ENCODE measurements at places on chromosomes 2 and 18. TPM values are rescaled to one million over a fixed set of nuclear protein-coding genes. Genes with fewer than 3 reads are reported as not detected.

DNA sequence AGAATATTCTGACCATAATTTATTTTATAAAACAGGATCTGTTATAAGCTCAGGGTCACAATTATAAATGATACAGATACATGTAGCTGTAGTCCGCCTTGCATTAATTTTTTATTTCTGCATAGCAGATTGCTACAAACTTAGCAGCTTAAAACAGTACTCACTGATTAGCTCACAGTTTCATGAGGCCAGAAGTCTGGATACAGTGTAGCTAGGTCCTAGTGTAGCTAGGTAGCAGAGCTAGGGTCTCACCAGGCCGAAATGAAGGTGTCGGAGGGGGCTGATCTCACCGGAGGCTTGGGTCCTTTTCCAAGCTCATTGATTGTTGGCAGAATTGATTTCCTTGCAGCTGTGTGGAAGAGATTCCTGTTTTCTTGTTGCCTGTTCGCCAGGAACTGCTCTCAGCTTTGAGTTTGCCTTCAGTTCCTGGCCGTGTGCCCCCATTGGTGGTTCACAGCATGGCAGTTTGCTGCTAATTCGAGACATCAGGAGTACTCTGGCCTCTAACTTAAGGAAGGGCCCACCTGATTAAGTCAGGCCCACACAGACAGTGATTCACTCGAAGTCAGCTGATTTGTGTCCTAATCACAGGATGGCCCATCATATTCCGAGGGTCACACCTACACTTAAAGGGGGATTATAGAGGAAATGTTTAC lies 18.4 kb downstream of the NAPG start:
- no peak for DNase-seq

- no peak for DNase-seq
Observed at GRCh38 chr18:42196651-42197050, 241.6 kb downstream of the PIK3C3 start.

DNA sequence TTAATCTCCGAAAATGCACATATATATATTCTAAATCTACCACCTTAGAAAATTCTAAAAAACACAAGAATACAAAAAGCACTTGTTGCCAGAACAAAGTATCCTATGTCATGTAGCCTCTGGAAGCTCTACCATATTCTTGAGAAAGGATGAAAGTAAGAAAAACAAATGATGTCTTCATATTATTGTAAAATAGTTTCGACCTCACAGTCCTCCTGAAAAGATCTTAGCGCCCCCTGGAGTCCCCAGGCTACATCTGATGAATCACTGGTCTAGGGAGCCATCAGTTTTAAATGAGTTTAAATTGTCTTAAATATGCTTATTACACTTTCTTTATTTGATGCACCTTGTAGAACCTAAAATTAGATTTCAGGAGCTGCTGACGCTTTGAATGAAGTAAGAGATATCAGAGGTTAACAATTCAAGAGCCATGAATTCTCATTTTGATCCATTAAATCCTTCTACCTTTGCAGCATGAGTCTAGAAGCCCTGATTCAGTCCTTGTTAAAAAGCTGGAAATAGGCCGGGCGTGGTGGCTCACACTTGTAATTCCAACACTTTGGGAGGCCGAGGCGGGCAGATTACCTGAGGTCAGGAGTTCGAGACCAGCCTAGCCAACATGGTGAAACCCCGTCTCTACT lies 138.8 kb downstream of the MCFD2 start:
- no peak for DNase-seq

DNA sequence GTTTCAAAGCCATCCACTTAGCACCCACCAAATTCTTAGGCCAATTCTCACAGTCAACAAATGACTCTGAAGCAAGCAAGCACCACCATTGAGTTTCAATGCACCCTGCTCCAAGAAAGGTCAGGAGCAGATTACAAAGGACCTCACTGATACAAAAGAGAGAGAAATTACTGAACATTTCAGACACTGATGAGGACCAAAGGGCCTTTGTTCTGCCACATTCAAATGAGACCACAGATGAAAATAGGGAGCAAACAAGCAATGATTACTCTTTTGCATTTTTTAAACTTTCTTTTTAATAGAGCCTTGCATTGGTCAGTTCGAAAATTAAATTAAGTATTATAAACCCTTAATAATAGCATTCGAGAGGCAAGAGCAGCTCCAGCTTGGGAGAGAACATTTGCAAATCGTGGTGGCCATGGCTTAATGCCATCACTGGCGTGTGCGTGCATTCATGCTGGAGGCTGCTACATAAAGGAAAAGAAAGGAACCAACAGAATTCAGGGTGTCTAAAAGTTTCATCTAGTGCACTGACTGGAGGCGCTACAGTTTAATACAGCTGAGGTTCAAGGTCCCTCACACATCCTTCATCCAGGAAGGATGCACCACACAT lies 87.5 kb downstream of the KLF7 start:
- no peak for DNase-seq

GRCh38 chr2:204632410-204632809 lies 87.1 kb downstream of the PARD3B start:
- DNase-seq, result no peak

- DNase-seq, result no peak
Observed at GRCh38 chr2:170607171-170607570, 108.0 kb upstream of the SP5 start.

- DNase-seq, result no peak
Observed at GRCh38 chr18:48776641-48777025, 174.1 kb downstream of the SMAD7 start.

- no peak for DNase-seq
Observed at GRCh38 chr2:197500503-197501131, 438 bp downstream of the HSPE1 start.

DNA sequence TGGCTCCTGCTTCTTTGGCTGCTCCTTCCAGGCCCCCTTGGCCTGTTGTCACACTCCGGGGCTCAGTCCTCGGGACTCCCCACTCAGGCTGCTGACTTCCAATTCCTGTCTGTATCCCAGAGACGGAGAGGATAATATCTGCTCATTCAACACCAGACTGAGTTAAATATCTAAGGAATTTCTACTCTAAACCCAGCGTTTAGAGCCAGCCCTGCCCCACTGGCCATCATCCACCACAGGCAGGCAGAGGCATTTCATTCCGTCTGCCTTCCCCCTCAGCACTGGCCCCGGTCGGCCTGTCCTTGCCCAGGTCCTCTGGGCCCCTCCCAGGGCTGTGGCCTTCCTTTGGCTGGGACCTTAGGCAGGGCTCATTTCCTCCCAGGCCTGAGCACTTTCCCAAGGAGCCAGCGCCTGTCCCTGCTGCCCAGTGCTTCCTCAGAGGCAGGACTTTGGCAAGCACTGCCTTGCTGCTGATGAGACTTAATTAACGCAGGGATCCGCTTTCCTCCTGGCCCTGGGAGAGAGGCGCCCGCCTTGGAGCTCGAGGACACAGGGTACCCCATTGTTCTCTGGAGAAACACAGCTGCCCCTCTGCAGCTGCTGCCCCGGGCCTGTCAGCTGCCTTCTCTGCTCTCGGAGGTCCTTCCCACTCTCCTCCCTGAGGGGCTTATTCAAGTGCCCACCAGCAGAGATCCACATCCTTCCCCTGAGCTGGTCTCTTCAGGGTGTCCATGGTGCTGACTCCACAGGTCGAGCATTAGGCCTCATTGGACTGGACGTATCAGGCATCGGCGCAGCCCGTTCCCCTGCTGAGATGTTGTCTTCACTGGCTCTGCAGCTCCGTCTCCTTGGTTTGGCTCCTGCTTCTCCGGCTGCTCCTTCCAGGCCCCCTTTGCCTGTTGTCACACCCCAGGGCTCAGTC lies 42.8 kb downstream of the ATOH8 start:
- peak; percentile 80 for DNase-seq

GRCh38 chr2:10264506-10265328 lies 38.0 kb upstream of the HPCAL1 start:
- peak; percentile 58 for DNase-seq

Gene RGPD4
- not detected for polyA plus RNA-seq

Gene RTP5
- polyA plus RNA-seq, result 0.49 TPM

Gene FSHR
- 0.03 TPM for polyA plus RNA-seq

Gene ASB1
- 17.5 TPM for polyA plus RNA-seq

Gene SDC1
- 0.85 TPM for polyA plus RNA-seq

Gene UGT1A6
- not detected for polyA plus RNA-seq

Gene MCEE
- 15.6 TPM for polyA plus RNA-seq

Gene KYNU
- polyA plus RNA-seq, result 11.1 TPM

Gene SPAG16
- polyA plus RNA-seq, result 12.0 TPM

Gene MYO5B
- 1.5 TPM for polyA plus RNA-seq

Measured in spleen (tissue), 13 donors.